ENCODE measurements at places on chromosomes 5 and 9.

- DNase-seq, result no peak
Observed at GRCh38 chr9:84841931-84842330, 172.4 kb downstream of the NTRK2 start.

GRCh38 chr5:15959370-15960164 is 220.0 kb downstream of the MARCHF11 start:
- no peak for DNase-seq

DNA sequence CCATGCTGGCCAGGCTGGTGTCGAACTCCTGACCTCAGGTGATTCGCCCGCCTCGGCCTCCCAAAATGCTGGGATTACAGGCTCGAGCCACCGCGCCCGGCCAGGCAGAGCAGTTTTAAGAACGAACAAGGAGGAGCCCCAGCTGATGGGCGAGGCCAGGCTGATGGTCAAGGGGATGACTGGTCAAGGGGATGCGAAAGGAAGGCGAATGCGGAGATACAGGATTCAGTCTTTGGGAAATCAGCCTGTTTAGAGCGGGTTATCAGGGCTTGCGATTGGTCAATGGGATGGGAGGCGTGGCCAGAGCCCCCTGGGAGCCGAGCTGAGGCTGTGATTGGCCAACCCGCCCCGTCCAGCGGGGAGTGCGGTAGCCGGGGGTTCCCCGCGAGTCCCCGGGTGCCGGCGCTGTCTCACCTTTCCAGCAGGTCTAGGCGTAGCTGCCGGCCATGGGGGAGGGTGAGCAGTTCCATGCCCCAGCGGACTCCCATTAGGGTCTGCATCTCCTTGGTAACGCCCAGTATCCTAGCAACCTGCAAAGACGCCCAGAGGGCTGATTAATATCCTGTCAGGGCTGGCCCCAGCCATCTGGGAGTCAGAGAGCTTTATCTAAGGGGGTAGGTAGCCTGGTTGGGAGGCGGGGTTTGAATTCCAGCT is 7.5 kb upstream of the TOR2A start:
- peak; percentile 36 for DNase-seq

DNA sequence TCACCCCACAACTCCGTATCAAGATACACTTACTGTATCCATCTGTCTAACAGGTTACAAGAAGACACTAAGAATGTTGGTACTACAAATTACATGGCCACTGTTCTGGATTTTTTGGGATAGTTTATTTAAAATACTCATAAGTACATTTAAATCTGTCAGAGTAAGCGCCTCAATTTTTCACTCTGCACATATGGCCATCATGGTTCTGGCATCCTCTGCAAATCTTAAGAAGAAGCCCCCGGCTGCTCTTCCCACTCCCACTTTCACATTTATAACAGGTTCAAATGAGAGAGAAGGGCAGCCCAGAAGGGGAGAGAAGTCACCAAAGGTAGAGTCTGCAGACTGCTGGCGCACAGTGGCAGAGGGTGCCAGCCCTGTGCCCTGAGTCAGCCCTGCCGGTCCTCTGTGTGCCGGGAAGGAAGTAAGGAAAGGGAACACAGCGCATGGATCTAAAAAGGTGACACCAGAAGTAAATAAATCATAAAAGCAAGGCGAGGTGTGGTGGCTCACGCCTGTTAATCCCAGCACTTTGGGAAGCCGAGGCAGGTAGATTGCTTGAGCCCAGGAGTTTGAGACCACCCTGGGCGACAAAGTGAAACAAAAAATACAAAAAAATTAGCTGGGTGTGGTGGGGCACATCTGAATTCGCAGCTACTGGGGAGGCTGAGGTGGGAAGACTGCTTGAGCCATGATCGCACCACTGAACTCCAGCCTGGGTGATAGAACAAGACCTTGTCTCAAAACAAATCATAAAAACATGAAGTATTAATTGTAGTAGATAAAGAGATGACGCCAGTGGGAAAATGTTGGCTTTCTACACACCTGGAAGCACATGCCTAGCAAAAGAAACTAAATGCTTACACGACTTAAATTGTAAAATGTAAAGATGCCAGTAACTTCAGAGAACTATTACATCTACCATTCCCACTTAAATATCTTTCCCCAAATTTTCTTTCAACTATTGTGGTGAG is 30.0 kb downstream of the RNF130 start:
- DNase-seq, result no peak

GRCh38 chr5:59648038-59648831 is 245.3 kb downstream of the PDE4D start:
- DNase-seq, result no peak

- DNase-seq, result no peak
Observed at GRCh38 chr5:92890841-92891244, 690.2 kb downstream of the NR2F1-AS1 start.

- DNase-seq, result no peak
Observed at GRCh38 chr9:137311986-137312851, 10.1 kb upstream of the NRARP start.

DNA sequence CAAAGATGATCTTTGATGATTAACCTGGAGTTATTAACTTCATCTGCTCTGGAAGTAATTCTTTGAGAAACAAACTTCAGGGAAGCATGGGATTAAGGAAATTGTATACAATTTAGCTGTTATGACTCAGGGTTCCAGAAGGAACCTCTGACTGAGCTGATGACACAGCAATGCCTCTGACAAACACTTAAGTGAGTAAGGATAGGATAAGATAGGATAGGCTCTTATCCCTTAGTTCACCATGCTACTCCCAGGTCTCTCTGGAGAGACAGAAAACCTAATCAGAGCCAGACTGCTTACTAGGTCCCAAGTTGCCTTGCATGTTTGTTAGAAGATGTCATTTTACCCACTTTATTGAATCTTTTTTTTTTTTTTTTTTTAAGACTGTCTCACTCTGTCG is 12.6 kb upstream of the TMEM38B start:
- no peak for DNase-seq

GRCh38 chr5:79261897-79262296 is 26.0 kb downstream of the JMY start:
- no peak for DNase-seq

DNA sequence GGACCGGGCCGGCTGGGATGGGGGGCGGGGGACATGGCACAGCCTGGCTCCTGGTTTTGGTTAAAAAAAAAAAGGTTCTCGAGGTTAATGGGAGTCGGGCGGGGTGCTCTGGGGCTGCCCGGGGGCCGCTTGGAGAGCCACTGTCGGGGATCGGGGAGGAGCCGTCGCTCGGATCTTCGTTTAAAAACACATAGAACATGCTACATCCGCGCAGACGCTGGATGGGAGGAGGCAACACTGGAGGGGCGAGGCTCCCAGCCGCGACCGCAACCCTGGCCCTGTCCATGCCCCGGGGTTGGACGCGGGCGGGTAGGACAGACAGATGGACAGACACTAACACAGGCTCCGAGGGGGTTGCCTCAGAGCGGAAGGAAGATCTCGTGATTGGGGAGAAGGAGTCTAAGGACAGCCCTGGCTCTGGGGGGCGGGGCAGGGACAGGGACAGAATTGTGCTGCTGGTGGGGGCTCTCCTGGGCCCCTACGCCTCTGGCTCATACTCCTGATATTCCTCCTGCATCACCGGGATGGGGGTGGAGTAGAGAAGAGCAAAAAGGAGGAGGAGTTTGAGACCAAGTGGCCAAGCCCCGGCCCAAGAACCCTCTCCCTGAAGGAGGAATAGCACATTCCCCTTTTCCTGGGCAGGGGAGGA is 9.9 kb downstream of the SNCB start:
- DNase-seq, result peak; percentile 36

DNA sequence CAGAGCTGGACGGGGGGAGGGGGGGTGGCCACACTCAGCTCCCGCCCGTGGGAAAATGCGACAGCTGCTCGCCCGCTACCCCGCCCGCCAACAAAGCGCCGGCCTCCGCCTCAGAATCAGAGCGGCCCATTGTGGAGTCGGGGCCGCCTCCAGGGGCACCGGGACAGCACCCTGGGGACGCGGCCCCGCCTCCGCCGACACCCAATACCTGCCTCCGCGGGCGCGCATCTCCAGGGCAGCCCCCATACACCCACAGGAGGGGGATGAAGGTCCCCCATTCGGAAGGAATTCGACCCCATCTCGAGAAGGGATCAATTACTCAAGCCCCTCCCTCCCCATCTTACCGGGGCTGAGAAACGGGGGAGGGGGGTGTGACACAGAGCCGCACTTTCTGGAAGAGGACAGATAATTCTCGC is 1.3 kb downstream of the NOTCH1 start:
- no peak for DNase-seq

- DNase-seq, result no peak
Observed at GRCh38 chr9:126127591-126127990, 199.0 kb upstream of the MVB12B start.

GRCh38 chr9:71709384-71709783 is 58.9 kb downstream of the CEMIP2 start:
- no peak for DNase-seq

- DNase-seq, result peak; percentile 21
Observed at GRCh38 chr9:71683598-71684235, 84.6 kb downstream of the CEMIP2 start.

DNA sequence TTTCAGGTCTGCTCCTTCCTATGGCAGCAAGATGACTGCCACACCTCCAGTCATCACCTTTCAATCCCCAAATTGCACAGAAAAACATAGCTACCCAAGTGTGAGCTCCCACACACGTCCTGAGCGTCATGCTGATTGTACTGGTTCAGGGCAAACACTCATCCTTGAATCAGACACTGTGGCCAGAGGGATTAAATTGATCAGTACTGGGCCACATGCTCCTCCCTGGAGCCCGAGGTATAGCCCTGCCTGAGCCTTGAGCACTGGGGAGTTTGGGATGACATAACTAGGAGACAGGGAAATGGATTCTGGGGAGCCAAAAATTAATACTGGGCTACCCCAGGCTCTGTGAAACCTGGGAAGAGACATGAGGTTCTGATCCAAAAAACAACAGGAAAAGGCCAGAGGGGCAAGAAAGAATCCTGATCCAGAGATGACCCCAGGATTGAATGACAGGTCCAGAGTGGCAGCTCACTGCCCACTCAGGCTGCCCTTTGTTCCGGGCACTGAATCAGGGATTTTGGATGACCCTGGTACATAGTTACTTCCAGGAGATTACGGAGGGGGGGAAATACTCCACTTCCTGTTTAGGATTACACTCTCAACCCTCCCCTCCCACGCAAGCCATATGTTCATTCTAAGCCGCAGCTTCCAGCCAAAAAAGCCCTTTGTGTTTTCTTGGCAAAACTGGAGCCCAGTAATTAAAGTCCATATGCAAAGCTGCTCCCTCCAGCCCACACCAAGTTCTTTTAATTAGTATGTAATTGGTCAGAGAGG is 141.6 kb upstream of the SPRY4 start:
- no peak for DNase-seq

- peak; percentile 60 for DNase-seq
Observed at GRCh38 chr9:129752900-129753729, at the start of gene PTGES. PTGES (minus strand) TSS chr9:129753042; CDS start chr9:129753012, 30 bp downstream.

DNA sequence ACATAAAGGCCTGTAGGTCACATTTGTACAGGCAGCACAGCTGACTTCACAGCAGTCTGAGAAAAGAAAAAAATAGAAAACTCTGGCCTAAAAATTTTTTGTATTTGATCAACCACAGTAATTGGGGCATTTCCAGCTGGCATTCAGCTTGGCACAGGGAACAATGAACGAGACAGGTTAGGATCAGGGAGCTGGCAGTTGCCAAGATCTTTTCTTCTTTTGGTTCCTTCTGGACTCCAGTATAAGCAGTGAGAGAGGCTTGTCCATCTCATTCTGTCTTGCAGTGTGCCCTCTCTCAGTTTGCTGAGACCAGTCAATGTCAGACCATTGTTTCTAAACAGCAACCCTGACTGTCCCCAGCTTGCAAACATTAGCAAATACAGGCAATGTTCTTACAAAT is 601.1 kb downstream of the TLR4 start:
- DNase-seq, result no peak

DNA sequence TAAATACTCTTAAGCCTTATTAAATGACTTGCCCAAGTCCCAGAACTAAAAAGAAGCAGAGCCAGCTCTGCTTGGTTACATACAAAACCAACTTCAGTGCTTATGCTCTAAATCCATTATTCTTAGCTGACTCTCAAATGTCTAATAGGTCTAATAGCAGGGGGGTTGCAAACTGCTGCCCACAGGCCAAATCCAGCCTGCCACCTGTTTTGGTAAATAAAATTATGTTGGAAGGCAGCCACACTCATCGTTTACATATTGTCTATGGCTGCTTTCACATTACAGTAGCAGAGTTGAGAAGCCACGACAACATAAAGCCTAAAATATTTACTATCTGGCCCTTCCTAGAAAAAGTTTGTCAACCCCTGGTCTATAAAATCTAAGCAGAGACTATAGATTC is 69.0 kb downstream of the KLHL3 start:
- DNase-seq, result no peak

DNA sequence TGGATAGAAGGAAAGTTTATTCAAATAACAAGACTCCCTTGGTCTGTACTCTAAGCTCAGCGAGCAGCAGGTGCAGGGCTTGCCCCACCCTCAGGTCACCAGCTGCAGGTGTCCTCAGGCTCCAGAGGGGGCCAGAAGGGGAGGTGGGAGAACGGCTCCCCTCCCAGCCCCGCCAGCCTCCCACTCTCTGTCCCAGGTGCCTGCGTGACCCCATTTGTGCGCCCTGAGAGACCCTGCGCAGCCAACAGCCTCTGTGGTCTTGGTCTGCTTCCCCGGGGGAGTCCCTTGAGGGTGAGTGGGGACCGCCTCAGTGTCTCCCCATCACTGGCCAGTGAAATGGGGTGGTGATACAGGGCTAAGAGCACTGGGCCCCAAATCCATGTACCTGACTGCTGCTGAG is 62.3 kb upstream of the STXBP1 start:
- DNase-seq, result no peak

DNA sequence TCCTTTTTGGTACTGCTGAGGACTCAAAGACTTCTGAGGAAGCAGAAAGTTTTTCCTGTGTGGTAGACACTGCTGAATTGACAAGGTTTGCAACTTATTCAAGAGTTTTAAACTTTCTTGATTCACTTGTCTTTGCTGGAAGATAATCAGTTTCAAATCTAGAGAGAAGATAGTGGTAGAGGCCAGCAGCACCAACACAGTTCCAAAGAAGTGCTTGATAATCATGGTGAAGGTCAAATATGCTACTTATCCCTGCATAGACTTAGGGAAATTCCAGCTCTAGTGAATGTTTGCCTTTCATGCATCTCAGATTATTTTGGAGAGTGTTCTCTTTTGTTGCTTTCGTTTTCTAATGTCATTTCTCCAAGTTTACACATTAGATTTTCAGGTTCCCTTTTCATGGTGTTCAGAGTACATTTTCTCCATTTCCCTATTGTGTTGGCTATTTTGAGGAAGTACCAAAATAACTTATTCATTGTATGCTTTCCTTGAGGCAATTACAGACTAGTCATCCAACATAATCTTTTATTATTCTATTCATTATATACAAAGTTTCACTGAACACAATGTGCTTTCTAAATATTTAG is 550 bp downstream of the IFNE start:
- no peak for DNase-seq

DNA sequence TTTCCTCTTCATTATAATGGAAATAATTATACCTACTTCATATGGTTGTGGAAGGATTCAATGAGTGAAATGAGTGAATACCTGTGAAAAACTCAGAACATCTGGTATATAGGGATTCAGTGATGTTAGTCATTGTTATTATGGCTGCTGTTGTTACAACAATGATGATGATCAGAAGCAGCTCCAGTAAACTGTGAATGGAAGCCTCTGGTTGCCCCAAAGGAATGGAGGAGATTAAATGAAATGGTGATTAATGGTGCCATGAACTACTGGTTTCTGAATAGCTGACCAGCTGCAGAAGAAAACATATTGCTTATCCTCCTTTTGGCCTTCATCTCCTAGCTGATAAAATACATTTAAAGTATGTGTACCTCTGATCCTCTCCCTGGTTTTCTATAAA is 372.0 kb downstream of the ARHGEF28 start:
- DNase-seq, result no peak
